Epithelial cell of esophagus (primary cell): ENCODE measurements at places on chromosomes 12 and 14.

GRCh38 chr12:24950231-24950834, 1.4 kb upstream of the BCAT1 start:
- DNase-seq, result no peak

- DNase-seq, result peak; percentile 47
These were observed 8.0 kb upstream of the SLC17A8 start for GRCh38 chr12:100348657-100349454.

DNA sequence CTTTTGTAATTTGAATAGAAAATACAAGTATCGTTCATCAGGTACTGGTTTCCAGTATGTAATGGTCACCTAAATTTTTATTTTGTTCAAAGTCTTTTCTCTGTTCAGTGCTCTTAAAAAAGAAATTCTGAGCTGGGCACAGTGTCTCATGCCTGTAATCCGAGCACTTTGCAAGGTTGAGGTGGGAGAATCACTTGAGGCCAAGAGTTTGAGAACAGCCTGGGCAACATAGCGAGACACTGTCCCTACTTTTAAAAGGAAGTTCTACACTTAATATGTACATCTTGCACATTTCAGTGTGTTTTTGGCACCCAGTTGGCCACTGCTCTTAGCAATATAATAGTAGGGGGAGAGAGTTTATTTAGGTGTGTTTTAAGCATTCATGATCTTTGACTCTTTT, 27.9 kb downstream of the PCNX1 start:
- no peak for DNase-seq

DNA sequence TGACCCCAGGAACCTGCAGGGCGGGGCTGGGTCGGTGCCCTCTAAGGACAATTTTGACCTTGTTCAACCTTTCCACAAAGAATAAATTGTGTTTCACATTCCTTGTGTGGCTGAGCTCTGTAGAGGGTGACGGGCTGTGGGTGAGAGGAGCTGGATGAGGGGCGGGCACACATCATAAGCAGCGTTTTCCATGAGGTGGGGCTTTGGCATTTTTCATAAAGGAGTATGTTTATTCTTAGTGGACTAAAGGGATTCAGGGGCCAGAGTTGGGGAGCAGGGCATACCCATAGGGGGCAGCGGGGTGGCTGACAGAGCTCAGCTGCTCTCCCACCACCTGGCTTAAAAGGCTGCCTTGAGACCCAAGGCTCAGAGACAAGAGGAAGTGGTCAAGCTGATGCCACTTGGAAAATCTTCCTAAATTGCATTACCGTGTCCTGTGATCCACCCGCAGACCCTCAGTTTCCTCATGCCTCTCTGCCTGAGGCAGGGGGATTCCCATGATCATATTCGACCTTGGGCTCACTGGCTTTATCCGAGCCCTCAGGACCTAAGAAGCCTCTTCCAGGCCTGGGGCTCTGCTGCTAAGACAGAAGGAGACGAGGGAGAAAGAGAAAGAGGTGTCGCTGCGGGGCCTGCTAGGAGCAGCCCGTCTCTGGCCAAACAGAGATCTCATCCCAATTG, 11.4 kb downstream of the MMP14 start:
- DNase-seq, result peak; percentile 16

- no peak for DNase-seq
These were observed 92.5 kb downstream of the DAAM1 start for GRCh38 chr14:59280961-59281360.

- no peak for DNase-seq
These were observed 264.2 kb downstream of the ADAMTS20 start for GRCh38 chr12:43287706-43288383.

GRCh38 chr12:45601390-45601789, 128.1 kb upstream of the ARID2 start:
- peak; percentile 36 for DNase-seq

DNA sequence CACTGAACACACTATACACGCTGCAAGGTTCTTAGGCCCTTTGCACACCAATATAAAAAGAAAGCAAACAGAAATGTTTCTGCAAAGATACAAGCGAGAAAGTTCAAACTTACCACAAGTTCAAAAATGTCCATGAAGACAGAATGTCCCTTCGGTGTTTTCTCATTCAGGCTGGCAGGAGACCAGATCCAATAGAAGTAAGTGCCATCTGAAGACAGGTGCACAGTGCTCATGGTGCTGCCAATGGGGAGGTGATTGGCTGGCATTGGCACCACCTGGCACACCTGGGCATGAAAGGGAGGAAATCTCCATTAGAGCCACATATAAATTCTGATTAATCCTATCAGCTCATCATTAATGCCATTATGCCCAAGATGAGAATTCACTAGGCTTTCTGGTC, 76.3 kb downstream of the HECTD4 start:
- DNase-seq, result no peak

GRCh38 chr12:107415071-107415470, 270.5 kb upstream of the PWP1 start:
- peak; percentile 79 for DNase-seq

DNA sequence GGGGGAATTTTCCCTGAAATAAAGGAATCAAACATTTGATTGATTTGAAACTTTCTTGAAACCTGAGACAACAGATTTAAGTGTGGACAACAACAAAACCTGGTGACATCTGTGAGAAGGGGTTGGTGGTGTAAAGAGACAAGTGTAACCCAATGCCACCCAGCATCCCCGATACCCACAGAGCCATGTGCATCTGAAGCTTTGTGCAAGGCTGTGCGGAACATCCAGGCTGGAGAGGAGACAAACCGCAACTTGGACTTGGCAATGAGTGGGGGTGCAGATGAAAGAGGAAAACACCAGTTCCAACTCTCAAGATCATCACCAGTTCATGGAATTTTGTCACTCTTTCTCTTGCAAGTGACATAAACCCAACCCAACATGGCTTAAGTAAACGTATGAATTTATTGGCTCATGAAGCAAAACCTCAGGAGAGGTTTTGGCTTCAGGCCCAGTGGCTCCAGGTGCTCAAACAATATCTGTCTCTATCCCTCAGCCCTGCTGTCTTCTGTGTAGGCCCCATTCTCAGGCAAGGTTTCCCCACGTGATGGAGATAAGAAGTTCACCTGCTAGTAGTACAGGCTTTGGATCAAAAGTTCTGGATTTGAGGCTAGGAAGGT, 55.2 kb upstream of the NTF3 start:
- no peak for DNase-seq
